ENCODE measurements at places on chromosomes 13 and 19. TPM values are rescaled to one million over a fixed set of nuclear protein-coding genes. Genes with fewer than 3 reads are reported as not detected.

The PPM1N gene
- 2.4 TPM for total RNA-seq

DNA sequence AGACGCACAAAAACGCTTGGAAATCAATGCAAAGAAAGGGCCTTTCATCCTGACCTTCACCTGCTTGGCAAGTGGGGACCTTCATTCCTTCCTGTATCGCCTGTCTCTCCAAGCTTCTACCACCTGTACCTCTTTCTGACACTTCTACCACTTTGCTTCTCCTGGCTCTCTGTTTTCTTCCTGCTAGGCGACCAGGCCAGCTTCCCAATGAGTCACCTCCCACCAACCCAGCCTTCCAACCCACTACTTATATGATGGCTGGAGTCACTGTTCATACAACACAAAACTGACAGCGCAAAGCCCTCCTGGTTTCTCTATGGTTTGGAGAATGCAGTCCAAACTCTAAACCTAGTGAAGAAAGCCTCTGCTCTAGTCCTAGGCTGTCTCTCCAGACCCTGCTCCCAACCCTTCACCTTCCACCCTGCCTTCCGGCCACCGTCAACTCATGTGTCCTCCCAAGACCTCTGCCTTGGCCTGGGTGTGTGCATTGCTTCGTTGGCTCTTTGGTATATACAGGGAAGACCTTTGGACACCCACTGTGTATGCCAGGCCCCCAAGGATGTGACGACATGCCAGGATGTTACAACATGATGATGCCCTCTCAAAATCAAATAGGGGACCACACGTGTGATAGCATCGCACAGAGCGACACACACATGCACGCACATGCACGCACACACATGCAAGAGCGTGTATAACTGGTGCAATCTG, 148.5 kb downstream of the STK24 start:
- DNase-seq = no peak

DNA sequence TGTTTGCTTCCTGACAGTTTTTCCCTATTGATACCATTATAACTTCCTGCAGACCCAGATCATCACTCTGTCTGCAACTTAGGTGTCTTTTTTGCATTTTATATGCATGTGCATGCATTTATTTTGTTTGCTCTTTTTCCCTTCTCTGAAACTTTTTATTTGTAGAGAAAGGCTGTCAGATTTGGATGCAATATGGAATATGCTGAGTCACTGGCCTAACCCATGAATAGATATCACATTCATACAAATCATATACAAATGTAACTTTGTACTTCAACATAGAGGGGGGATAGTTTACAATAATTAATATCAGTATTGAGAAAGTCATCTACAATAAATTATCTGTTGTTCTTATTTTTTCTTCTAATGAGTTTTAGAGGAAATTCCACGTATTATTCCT, 1465.0 kb downstream of the EFNB2 start:
- DNase-seq = no peak

The HPN gene
- total RNA-seq = not detected

- DNase-seq = no peak
These were observed 5.4 kb upstream of the PPP1R37 start for GRCh38 chr19:45087531-45087930.

- no peak for DNase-seq
These were observed 650.8 kb upstream of the GPC6 start for GRCh38 chr13:92575777-92576176.

The ZNF791 gene
- total RNA-seq = 11.5 TPM

The ZNF492 gene
- not detected for total RNA-seq

DNA sequence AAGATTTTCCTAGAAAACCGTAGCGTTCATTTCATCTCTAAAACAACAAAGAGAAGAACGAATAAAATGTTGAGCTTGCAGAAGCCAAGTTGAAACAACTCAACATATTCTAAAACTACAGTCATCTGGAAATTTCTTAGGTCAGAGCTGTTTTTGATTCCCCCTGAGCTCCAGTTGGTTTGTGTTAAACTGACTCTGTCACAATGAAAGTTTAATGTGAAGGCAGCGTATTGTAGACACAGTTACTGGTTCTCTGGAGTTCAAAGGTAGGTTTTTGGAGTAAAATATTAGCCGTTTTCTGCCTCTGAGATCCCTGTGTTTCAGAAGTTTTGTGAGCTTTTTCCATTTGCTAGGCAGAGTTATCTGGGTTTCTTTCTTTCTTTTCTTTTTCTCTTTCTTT, 2.2 kb downstream of the ARHGEF7 start:
- DNase-seq = no peak

- no peak for DNase-seq
These were observed 51.2 kb downstream of the COLGALT1 start for GRCh38 chr19:17606590-17607185.

The RTBDN gene
- total RNA-seq = not detected

The NCR1 gene
- not detected for total RNA-seq

The GZMM gene
- total RNA-seq = 1.7 TPM

The AXL gene
- 254 TPM for total RNA-seq

- no peak for DNase-seq
These were observed 9.1 kb upstream of the BCAM start for GRCh38 chr19:44799627-44800346.

- no peak for DNase-seq
These were observed 90.6 kb downstream of the TNFSF13B start for GRCh38 chr13:108360139-108360538.

DNA sequence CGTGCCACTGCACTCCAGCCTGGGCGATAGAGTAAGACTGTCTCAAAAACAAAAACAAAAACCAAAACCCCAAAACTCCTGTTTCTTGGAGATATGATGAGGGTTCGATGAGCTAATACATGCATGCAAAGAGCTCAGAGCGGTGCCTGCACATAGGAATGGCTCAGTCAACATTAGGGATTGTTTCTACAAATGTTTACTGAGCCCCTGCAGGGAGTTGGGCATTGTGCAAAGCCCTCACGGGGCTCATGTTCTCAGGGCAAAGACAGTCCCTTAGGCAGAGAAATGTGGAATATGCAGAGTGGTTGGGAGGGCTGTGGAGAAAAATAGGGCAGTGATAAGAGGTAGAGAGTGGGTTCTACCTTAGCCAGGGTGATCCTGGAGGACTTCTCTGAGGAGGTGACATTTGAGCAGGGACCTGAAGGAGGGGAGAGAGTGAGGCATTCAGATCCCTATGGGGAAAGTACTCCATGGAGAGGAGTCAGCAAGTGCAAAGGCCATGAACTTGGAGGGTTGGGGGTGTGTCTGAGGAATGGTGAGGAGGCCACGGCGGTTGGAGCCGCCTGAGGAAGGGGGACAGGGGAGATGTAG, 1.5 kb upstream of the EHD2 start:
- no peak for DNase-seq

DNA sequence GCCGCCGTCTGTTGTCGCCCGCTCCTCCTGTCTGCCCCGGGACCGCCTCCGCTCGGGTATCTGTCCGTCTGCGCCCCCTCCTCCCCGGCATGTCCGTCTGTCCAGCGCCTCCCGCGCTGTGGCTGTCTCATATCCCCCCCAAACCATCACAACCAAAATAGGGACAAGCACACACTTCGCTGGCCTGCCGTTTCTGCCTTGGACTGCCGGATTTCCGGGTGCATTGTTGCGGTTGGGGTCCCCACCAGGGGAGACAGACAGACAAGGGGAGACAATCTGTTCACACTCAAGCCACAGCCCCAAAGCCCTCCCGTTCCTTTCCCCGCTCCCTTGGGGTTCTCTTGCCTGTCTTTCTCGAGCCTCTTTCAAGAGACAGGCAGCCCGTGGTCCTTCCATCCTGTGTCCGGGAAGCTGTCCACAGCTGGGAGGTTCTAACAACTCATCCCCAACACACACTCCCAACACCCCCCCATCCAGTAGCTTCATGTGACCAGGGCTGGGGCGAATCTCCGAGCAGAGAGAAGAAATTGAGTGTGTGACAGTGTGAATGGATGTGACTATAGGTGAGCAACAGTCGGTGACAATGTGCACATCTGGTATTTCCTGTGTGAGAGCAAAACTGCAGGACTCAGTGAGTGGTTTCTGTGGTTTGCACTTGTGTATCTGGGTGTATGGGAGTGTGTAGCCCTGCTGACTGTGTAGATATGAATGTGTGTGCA, 16.5 kb upstream of the FOSB start:
- peak; percentile 53 for DNase-seq

DNA sequence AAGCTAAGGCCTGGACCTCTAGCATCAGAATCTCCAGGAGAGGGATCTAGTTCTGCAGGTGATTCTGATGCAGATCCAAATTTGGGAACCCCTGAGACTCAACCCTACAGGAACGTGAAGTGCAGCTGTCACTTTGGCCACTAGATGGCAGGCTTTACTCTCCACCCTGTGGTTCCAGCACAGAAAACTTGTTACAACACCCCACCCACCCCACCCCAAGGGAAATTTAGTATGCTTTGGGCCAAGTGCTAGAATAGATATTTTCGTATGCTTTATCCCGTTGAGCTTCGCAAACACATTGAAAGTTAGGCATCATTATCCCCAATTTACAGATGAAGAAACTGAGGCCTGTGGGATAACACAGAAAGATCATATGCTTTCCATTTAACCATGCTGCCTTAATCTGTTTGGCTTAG, 232.0 kb downstream of the B3GLCT start:
- DNase-seq = peak; percentile 33

The SHISA2 gene
- total RNA-seq = 65.7 TPM

GRCh38 chr13:50596776-50597203, 246.7 kb downstream of the DLEU7 start:
- no peak for DNase-seq

The CNFN gene
- total RNA-seq = not detected

DNA sequence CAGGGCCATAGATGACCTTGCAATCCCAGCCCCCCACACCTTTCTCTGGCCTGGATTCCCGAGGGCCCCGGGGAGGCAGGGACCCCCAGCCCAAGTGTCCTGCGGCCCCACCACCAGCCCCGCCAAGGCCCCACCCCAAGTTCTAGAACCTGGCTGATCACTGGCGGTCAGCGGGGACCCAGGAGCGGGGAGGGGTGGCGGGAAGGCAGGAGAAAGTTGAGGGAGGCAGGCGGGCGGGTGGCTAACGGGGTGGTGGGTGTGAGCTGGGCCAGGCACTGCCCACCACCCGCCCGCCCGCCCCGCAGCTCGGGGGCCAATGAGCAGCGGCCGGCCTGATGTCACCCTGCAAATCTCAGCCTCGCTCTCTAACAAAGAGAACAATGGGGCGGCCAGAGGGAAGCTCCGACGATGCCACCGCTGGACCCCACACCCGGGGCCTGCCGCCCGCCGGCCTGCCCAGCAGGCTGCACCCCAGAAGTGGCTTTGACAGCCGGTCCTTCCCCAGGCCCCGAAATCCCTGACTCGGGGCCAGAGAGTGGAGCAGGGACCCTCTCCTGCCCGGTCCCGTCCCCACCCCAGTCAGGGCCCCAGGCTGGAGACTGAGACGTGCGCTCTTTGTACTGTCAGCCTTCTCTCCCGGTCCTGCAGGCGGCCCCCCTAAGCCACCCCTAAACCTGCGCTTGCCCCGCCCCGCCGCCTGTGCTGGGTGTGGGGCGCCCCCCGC, 1.6 kb downstream of the MEX3D start:
- DNase-seq = peak; percentile 85

GRCh38 chr19:17330262-17331044, 4.2 kb downstream of the ANO8 start:
- DNase-seq = no peak

GRCh38 chr13:112954488-112955270, 14.3 kb upstream of the MCF2L start:
- no peak for DNase-seq

- DNase-seq = peak; percentile 89
These were observed 26.3 kb upstream of the SIGLEC11 start for GRCh38 chr19:49987159-49987698.

DNA sequence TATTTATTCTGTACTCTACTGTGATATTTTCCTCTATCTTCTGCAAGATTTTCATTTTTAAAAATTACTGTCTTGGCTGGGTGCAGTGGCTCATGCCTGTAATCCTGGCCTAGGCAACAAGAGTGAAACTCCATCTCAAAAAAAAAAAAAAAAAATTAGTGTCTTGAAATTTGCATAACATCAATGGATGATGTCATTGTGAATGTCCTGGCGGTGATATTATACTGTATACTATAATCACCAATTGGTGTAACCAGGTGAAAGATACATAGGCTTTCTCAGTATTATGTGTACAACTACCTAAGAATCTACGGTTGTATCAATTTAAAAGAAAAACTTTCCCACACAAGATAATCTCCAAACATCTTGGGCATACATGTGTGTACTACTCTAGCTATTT, 15.2 kb downstream of the ZNF331 start:
- DNase-seq = no peak

DNA sequence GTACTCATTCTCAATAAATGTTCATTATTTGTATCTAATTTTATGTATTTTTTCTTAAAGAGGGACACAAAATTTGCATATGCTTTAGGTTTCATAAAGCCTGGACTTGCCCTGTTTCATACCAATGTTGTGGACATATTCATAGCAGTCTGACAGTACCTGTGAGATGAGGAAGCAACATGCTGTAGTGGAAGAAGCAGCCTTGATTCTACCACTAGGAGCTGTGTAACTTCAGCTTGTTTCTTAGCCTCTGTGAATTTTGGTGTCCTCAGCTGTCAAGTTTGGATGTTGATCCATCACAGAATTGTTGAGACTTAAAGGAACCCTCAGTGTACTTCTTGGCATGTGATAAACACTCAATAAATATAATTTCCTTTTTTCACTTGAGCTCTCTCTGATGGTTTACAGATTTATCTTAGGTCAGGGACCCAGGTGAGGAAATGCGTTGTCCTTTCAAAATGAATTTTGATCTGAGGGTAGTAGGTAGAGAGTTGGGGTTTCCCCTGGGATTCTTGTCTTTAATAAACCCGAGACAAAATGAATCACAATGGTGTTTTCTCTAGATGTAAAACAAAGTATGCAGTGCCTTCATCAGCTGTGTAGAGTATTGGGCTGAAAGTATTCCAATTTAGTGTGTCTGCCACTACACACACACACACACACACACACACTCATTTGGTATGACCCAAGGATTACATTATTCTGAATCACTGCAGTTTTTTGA, 152.1 kb downstream of the KCNRG start:
- DNase-seq = no peak

DNA sequence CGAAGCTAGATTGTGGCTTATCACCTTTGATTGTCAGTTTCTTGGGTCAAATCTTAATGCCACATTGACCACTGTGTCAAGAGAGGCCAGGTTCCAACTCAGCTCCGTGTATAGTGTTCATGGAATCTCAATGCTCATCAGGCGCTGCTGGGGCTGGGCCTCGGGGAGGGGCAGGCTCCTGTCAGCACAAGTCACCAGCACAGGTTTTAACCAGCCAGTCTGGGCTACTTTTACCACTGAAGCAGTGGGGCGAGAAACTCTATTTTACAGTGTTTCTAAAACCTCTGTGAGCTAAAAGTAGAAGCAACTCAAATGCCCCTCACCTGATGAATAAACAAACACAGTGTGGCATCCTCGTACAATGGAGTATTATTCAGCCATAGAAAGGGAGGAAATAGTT, 118.7 kb upstream of the GJB6 start:
- no peak for DNase-seq

The CEACAM21 gene
- total RNA-seq = not detected

The KIR3DL1 gene
- total RNA-seq = not detected

- DNase-seq = no peak
These were observed 68.5 kb downstream of the FLT1 start for GRCh38 chr13:28426381-28426780.

The LHB gene
- total RNA-seq = not detected
